ENCODE measurements at places on chromosomes 2 and 18.

GRCh38 chr2:100174026-100174431, 31.6 kb upstream of the AFF3 start:
- no peak for DNase-seq

DNA sequence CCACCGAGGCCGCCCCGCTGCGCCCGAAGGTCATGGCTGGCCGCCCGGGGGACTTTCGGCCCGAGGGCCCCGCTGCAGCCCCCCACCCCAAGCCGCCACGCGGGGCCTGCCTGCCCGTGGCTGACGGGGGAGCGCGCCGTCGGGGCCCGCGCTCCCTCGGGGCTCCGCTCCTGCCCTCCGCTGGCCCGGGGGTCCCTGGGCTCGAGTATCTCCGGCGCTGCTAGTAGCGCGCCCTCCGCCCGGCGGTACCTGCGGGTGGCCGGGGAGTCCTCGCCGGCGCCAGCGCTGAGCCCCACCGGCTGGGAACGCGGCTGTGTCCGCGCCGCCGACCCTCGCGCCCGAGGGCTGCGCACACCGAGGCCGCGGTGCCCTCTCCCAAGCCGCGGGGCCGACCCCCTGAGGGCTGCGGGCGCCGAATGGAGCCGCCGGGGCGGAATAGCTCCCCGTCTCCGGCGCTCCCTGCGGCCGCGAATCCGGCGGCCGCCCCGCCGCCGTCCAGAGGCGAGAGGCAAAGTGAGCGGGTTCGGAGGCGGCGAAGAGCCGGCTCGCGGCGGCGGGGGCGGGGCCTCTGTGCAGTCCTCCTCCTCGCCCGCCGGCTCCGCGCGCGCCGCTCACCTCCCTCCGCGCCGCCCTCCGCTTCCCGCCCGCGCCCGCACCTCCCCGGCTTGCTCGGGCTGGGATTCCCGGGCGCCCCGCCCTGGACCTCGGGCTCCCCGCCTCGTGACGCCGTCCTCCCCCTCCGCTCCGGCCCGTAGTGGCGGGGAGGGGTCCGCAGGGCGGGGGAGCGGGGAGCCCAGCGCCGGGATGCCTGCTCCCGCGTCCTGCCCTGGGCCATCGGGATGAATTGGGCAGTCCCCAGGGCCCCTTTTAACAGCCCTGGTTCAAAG, at the start of gene KCNG3:
Gene KCNG3 (minus strand): TSS at position 515 of the 887 bp plus-strand sequence. CDS start 481 bp downstream, at position 34.
- DNase-seq: peak; percentile 47

GRCh38 chr2:237556773-237557632, 9.4 kb upstream of the PRLH start:
- DNase-seq: no peak

- DNase-seq: no peak
Measured at GRCh38 chr2:129767346-129768035, 212.0 kb upstream of the RAB6C start.

DNA sequence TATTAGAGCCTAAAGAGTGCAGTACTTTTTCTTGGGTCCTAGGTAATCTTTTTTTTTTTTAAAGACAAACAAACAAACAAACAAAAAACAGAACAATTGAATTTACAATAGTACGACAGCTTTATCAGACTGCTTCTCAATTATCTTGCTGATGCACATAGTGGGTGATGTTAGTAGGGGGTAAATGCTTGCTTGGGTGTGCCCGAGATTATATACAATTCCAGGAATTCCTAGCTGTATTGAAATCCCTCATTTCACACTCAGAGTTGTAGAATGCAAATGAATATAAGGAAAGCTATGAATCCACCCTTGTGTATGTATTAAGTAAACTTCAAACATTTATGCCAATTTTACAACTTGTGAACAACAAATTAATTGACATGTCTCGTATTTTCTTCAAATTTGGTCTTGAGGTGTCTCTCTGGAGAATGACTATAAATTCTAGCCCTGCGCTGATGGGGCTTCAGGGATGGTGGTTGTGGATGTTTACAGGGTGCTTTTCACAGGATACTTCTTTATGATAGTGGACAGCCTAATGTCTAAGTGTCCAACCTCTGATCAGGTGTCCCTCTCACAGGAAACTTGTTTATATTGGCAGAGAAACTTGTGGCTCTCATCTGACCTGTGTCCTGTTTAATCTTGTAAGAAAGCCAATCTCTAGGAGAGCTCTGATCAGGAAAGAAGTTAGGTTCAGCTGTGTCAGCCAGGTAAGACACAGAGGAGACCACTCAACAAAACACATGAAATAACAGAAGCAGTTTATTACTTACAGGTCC, 61.9 kb upstream of the SLC39A10 start:
- DNase-seq: no peak

GRCh38 chr2:66572391-66572790, 137.5 kb downstream of the MEIS1 start:
- no peak for DNase-seq

- no peak for DNase-seq
Measured at GRCh38 chr2:234823877-234824376, 127.9 kb upstream of the SH3BP4 start.

DNA sequence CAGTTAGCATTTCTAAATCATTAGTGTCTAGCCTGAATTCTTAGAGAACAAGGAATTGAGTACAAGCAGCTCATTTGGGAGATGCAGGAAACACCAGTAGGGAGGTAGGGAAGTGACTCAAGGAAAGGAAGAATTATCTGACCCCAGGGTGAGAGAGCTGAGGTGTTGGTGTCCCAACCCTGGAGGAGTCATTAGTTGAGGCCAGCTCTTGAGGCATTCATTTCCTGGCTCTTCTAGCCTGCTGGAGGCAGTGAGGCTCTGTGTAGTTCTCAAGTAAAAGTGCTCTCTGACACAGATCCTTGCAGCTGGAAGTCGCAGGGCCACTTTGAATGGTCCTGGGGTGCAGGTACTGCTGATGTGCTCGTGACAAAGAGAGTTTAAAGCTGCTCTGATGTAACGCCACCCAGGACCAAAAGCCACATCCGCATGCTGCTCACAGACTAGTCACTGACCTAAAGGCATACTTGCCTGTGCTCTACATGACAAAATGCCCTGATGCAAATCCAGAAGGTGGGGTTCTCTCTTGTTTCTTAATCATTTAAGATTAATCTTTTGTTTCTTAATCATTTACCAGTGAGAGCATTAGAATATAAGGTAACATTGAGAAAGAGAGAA, 299.5 kb upstream of the LYPD1 start:
- no peak for DNase-seq

DNA sequence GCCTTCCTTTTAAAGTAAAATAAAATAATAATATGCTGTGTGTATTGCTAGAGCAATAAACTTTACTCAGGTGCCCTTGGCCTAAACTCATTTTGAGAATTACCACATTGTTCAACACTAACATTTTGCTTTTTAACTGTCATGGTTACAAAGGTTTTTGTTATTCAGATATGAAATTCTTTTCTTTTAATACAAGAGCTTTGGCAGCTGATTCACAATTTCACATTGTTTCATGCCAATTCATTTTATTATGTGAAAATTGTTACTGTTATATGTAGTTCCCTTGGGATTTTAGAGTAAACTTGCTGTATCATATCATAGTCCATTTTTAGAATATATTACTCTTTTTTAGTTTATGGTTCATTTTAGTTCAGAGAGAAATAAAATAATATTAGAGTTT, 65.8 kb upstream of the ZNF804A start:
- DNase-seq: no peak

GRCh38 chr2:232318169-232318855, 60.2 kb upstream of the ALPP start:
- DNase-seq: no peak

- DNase-seq: no peak
Measured at GRCh38 chr2:112809112-112809511, 24.8 kb upstream of the IL1A start.

DNA sequence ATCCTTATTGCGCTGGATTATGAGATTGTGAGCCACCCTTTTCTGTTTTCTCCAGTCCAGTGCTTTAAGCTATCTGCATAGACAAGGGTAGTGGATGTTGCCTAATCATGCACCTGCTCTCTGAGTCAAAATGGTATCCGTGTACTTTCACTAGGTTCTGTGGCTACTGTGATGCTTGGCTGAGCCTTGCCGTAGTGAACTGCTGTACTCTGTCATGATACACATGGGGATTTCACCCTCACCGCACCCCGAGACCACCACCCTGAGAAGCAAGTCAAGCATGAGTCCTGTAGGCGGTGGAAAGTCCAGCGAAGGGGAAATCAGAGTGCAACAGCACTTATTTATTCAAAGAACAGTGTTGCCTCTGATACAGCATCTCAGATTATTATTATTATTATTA, 55.0 kb downstream of the ARHGAP25 start:
- DNase-seq: peak; percentile 30

GRCh38 chr2:44687686-44688455, 253.6 kb upstream of the SIX3 start:
- no peak for DNase-seq
